Trophoblast cell (in vitro differentiated cells and primary cell): ENCODE measurements at places on chromosomes 2 and 18.

- DNase-seq, result no peak
These were observed 240.4 kb downstream of the PLCL1 start for GRCh38 chr2:198044777-198045176.

GRCh38 chr18:5851998-5852397 is 43.3 kb downstream of the TMEM200C start:
- peak; percentile 9 for DNase-seq

DNA sequence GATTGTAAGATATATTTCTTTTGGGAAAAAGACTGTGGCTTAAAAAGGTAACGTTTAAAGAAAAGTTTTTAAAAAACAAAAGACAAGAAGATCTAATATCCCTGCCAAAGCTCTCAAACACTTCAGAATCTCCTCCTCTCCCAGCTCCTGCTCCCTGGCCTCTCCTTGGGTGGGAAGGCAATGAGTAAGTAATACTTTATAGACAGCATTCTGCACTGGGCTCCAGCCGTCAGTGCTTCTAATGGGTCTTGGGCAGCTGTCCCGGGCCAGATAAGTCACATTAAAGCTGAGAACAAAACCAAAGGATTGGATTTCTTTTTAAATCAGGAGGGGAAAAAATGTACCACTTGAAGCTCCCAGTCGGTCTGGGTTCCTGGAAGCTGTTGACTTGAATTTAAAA is 133.7 kb downstream of the ALPK2 start:
- no peak for DNase-seq

- DNase-seq, result peak; percentile 46
These were observed at the start of gene ANKMY1 for GRCh38 chr2:240557808-240558207. Gene ANKMY1, minus strand, starts transcription at chr2:240557988. Its CDS starts 653 bp downstream, at chr2:240557335.

- DNase-seq, result peak; percentile 82
These were observed 176.7 kb downstream of the MTX2 start for GRCh38 chr2:176445956-176446355.

GRCh38 chr2:208415897-208416296 is 9.3 kb downstream of the PTH2R start:
- DNase-seq, result no peak

GRCh38 chr2:172276961-172277360 is 150.4 kb upstream of the ITGA6 start:
- no peak for DNase-seq

GRCh38 chr2:152743002-152743401 is 24.6 kb downstream of the ARL6IP6 start:
- DNase-seq, result no peak

DNA sequence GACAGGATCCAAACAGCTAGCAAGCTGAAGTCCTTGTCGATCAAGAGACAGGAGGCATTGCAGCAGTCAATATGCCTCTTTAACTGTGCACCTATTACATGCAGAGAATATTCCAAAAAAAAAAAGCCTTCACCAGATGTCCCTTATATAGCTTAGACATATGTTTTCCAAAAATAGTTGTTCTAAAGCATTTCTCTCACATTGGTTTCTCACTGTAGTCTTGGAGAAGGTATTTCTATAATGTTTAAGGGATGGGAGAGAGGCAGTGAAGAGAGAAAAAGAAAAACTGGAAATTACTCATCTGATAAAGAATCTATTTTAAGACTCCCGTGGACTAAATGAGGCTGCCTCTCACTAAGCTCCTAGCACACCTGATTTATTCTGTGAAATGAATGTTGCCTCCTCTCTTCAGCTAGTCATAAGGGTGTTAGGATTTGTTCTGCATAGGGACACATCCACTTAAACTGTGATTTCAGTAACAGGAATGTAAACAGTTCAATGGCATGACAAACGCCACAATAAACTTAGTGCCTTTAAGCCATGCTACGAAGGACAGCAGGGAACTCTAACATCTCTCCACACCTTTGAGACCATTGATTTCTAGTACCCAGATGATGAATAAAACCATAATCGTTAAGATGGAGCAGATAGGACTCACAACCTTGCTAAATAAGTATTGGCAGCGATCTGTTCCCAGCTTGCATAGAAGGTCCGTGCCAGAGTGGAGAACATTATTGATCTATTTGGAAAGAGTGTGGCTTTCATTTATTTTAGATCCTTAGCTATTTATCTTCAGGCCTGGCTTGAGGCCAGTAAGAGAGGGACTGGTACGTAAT is 98.6 kb upstream of the NCK2 start:
- no peak for DNase-seq

GRCh38 chr2:168793596-168793995 is 8.8 kb upstream of the NOSTRIN start:
- DNase-seq, result no peak

GRCh38 chr2:29561181-29561580 is 360.2 kb downstream of the ALK start:
- DNase-seq, result no peak

DNA sequence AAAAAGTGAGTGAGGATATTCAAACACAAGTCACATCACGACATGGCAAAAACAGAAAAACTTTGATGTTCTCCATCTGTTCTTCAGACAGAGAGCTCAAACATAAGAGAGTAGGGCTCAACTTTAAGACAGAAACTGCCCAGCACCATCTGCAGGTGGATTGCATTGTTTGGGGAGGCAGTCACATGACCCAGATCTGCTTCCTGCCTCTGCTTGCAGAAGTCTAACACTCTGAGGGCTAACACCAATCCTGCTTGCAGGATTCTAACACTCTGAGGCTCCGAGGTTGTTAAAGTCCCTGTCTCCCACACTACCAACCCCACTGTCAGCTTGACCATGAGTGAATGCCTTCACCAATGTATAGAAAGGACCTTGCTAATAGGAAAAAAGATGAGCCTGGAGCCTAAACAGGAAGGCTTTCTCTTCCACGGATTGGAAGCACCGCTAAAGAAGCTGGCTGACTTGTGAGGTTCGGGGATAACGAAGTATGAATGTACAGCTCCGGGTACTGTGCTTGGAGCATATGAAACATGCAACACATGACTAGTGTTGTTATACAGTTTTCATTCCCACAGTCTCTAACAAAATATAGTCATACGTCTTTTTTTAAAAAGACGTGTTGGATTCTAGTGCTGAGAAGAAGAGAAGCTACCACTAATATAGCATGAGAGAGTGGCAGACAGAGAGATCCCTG is 176.6 kb upstream of the CREB1 start:
- no peak for DNase-seq

GRCh38 chr2:130828461-130828860 is 8.3 kb upstream of the ARHGEF4 start:
- no peak for DNase-seq

GRCh38 chr18:44857744-44858491 is 177.2 kb downstream of the SETBP1 start:
- DNase-seq, result no peak

DNA sequence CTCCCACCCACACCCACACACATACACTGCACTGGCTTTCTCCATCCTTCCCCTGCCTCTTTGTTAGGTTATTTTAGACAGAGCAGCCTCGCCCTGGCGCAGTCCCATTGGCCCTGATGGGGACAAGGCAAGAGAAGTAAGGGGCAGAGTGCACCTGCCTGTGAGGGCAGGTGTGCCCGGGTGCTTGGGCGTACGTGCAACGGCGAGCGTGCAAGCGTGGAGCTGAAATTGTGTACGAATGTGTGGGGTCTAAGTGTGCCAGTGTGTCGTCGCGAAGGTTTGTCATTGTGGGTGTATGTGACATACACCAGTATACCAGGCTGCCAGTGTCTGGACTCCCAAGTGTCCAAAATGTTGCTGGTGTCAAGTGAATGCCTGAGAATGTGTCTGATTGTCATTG is 544 bp downstream of the LRATD1 start:
- DNase-seq, result no peak

DNA sequence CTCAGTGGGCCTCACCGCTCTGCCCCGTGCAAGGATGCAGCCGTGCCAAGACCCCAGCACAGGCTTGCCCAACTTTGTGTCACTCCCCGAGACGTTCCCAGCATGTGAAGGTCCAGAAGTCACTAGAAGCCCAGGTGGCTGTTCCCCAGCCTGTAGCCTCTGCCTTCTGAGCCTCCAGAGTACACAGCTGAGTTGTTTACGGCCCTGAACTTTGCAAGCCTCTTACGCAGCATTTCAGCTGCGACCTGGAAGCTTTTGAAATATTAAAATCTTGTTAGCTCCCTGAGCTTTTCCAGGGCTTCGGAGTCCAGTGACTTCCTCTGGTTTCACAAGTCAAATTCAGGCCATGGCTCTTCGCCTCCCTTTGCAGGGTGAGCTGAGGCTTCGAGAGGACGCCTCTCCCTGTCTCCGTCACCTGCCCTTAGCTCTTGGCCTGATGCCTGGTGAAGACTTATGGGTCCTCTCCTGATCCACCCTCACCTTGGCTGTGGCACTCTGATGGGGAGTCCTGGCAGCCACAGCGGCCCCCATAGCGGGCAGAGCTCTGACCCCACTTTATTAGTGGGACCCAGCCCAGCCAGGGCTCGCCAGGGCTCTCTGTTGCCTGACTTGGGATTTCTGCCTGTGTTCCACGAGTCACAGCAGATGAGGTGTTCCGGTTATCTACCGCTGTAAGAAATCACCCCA is 76.5 kb upstream of the HPCAL1 start:
- DNase-seq, result no peak

DNA sequence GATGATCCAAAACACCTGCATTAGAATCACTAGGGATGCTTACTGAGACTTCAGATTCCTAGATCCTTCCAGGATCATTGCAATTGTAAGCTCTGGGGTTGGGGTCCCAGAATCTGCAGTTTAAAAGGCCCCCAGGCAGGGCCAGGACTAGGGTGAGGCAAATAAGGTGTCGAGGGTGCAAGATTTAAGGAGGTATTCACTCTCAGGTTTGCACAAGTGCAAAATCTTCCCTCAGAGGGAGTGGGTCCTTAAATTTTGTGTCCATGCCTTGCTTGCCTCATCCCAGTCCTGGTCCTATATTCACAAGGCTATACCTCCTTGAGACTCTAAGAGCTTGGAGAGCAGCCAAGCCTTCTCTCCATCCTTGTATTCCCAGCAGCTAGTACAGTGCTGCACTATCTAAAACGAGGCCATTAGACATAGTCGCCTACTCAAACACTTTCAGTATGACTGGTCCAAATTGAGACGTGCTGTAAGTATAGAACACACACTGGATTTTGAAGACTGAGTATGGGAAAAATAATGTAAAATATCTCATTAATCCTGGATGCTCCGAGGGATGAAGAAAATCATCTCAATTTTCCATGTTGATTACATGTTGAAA is 31.6 kb upstream of the MREG start:
- no peak for DNase-seq

- DNase-seq, result no peak
These were observed 21.6 kb upstream of the SLC9A2 start for GRCh38 chr2:102597788-102598187.

DNA sequence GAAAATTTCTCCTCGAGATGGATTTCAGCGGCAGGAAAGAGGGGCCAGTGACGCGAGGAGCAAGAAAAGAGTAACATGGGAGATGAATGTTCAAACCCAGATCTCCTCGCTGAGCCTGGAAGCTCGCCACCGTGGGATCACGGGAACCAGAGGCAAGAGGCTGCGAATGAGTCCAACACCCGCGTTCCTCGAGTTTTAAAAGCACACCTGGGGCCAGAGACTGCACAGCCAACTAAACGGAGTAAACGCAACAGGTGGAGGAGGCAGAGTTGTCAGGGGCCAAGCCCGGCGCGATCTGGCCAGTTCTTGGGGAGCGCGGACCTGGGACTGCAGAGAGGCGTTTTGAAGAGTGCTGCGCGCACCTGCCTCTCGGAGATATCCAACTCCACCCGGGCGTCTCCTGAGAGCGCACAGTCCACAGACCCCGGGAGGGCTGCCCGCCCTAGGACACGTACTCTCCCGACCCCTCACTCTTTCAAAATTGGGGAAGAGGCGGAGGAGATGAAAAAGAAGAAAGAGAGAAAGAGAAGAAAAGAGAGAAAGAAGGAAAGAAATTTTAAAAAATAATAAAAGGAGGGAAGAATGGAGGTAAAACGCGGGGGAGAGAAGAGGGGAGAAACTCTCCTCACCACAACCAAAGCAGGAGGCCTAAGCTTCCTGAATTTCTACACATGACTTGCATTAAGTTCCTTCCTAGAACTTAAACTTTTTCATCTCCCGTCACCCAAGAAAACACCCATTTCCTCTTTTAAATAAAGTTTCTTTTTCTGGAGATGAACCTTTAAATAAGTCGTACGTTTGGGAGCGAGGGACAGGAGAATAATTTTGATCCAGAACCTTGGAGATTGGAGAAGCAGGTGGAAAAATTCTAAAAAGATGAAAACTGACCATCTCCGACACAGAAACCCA is 5.3 kb upstream of the PAX3 start:
- DNase-seq, result no peak

DNA sequence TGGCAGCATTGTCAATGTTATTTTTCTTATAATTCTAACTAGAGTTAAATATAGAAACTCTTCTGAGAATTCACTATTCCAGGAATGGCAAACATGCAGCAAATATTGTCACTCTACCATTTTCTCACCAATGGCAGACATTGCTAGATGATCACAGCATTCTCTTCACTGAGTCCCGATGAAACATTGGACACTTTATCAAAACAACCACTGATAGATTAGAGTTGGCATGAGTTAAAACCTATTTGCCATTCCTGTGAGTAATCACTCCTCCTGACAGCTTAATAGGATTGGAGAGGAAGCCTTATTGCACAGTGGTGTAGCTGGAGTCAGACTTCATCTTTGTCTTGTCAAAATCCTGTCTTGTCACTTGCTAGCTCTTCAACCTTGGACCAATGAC is 163.9 kb upstream of the THUMPD2 start:
- DNase-seq, result no peak

DNA sequence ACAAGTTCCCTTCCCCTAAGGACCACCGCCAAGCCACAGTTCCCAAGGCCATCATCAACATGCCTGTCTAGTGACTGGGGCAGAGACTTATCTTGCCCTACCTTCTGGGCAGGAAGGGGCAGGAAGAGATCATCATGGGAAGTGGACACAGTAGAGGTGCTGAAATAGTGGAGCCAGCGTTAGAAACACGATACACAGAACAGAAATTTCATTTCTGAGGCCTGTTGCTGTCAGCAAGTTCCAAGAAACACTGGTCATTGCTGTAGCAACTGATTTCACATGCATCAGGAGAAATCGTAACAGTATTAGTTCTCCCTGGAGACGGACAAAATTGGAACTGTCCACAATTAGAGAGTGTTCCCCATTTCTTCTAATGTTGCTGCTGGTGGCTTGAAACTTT is 83.0 kb downstream of the COLEC12 start:
- DNase-seq, result no peak

DNA sequence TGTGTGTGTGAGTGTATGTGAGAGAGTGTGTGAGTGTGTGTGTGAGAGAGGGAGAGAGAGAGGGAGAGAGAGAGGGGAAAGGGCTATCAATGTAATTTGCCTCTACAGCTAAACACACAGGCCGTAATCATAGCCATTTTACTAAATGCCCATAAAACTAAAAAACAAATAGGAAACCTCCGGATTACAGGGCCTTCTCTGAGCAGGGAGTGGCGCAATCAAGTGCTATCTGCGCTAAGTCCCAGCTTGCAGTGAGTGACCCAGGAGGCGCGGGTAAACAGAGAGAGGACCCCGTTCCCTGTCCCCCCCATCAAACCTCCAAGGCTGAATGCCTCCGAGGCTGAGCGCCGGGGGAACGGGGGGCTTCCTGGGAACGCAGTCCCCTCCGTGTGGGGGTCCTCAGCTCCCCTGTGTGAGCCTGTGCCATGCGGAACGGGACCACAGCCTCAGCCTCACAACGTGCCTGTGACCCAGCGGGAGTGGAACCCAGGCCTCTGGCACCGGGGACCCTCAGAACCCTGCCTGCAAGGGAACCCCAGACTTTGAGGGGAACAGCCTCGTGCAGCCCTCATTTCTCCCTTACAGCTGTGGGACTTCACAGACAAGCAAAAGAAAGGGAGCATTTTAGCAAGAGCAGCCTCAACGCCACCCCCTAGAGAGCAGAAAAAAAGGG is 54.7 kb upstream of the ID2 start:
- no peak for DNase-seq
